Activated T-helper 1 cell treated with anti-CD3 and anti-CD28 coated beads, Interleukin-12 subunit alpha, Interleukin-12 subunit beta, Interleukin-2, Interleukin-4 antibody, amounts not matched to agents 30 ng/mL and 10 ng/mL and 1 ng/mL, durations not matched to agents 14 hours and 24 hours and 36 hours (primary cell): ENCODE measurements at places on chromosomes 1 and 21.

GRCh38 chr21:25551569-25551968 lies 55.7 kb downstream of the MRPL39 start:
- DNase-seq = no peak

DNA sequence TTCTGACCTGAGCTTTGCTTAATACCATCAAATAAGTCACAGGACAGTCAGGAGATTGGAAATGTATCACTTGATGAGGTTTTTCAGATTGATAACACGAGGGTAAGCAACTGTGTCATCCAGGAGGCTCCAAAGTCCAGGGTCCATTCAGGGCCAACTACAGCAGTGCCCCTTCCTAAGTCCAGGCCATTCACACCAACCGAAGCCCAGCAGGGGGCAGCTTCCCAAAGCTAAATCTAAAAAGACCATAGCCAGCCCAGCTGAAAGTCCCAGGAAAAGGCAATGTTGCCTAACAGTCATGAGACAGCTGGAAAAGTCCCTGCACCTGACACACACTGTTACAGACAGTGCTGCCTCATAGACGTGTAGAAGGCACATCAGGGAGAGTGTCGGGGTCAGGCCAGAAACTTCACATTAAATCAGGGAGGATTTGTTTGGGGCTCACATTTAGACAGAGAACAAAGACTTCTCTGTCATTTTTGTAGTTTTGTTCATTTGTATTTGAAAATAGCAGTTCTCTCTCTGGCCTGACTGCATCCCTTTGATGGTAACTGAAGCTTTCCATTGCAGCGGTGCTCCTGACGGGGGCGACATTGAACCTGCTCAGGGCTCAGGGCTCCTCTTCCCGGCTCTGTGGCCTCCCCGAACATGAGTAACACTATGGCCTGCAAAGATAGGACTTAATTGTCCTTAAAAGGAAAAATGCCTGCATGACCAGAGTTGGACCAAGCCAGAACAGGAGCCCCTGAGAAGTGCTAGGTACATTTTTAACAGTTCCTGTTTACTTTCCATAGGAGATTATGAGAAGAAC lies 200.4 kb downstream of the NRIP1 start:
- DNase-seq = peak; percentile 16

DNA sequence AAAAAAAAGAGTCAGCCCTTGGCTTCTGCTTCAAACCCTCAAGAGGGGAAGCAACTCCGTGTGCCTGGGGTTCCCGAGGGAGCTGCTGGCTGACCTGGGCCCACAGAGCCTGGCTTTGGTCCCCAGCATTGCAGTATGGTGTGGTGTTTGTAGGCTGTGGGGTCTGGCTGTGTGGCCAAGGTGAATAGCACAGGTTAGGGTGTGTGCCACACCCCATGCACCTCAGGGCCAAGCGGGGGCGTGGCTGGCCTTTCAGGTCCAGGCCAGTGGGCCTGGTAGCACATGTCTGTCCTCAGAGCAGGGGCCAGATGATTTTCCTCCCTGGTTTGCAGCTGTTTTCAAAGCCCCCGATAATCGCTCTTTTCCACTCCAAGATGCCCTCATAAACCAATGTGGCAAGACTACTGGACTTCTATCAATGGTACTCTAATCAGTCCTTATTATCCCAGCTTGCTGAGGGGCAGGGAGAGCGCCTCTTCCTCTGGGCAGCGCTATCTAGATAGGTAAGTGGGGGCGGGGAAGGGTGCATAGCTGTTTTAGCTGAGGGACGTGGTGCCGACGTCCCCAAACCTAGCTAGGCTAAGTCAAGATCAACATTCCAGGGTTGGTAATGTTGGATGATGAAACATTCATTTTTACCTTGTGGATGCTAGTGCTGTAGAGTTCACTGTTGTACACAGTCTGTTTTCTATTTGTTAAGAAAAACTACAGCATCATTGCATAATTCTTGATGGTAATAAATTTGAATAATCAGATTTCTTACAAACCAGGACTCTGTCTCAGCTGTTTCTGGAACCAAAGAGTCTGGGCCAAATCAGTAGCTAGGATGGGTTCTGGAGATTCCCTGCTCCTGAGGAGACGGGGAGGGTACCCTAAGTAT lies 26.8 kb upstream of the KDM4A start:
- DNase-seq = no peak

DNA sequence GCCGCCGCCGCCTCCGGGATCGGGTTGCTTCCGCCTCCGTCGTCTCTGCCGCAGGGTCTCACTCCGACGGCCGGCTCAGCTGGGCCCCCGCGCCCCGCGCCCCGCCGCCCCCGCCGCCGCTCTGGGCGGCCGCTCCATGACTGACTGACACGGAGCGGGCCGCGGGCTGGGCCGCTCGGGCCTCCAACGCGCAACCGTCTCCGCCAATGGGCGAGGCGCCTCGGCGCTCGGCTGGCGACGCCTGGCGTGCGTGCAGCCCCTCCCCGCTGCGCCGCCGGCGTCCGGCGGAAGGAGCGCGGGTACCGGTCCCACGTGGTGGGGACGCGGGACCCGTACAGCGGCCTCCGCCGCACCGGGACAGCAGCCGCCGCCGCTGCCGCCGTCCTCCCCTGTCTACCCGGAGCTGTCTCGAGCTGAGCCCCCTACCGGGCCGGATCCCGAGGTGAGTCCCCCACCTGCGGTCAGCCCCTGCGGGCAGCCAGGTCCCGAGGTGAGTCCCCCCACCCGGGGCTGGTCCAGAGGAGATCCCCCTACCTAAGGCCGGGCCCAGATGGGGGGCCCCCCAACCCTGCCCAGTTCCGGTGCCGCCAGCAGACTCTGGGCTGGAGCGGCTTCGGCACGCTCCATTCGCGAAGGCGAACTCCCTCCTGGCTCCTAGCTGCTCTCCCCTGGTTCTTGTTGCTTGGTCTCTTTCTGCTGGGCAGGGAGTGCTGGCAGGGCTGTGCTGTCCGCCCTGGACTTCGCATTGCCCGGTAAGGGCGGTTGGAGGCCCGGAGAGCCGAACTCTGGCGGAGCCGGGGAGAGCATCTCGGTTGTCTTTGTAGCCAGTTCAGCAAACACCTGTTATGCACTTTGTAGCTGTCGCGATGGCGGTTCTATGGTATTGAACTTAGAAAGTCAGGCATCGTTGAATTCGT lies at the start of the genes TAF5L and URB2:
TSS of gene TAF5L (minus strand) at position 208 of the 917 bp plus-strand sequence. CDS start 11,640 bp downstream, outside the sequence.
TSS of gene URB2 (plus strand) at position 333 of the 917 bp plus-strand sequence. CDS start 1,387 bp downstream, outside the sequence.
- peak; percentile 87 for DNase-seq

- DNase-seq = no peak
Observed at GRCh38 chr1:78683079-78683478, 33.4 kb downstream of the IFI44 start.

DNA sequence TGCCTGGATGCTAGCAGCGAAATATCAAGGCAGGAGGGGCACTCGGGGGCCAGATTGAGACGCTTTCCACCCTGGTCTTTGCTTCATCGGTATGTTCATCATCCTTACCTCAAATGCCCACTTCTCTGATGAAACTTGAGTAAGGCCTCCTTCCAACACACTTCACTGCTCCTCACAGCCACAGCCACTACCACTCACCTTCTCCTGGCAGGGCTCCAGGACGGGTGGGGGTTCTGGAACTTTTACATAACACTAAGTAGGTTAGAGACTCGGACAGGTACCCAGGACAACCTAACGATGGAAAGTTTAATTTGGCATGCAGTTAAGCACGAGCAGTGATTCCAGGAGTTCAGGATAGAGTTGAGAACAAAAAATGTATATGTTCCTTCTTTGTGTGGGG lies 73.9 kb upstream of the SPAG17 start:
- DNase-seq = no peak

GRCh38 chr1:240571782-240572181 lies 40.2 kb downstream of the GREM2 start:
- no peak for DNase-seq

GRCh38 chr1:65393347-65393746 lies 27.1 kb upstream of the LEPR start:
- peak; percentile 30 for DNase-seq

- no peak for DNase-seq
Observed at GRCh38 chr1:173052681-173053196, 2.0 kb upstream of the TNFSF18 start.

- no peak for DNase-seq
Observed at GRCh38 chr1:6646499-6647148, 22.0 kb downstream of the THAP3 start.

GRCh38 chr1:22790232-22791008 lies 79.8 kb downstream of the EPHB2 start:
- no peak for DNase-seq

DNA sequence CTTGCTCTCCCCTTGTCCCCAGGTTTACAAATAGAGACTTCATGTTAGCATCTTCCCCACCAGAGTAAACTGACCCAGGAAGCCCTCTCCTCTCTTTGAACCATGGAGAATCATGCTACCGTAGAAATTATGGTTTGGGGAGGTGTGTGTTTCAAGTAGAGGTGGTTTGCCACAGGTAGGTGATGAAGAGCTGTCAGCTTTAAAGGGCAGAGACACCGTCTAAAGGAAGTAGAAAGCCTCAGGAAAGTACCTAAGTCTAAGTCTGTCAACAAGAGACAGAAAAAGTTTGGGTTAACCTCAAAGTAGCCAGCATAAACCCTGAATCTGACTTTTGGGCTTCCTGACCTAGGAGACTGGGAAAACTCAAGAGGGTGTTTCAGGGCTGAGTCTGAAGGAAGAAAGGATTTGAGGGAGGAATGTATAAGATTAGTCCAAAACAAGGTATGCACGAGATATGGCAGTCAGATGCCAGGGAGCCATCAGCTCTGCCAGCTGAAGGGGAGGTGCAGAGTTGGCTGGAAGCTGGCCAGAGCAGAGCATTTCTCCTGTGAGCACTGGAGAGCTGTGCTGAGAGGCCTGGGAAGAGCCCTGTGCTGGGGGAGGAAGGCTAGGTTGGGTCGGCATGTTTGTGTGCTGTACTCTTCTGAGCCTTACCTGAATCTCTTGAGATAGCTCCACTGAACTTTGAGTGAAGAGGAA lies 14.3 kb downstream of the ADAMTSL4 start:
- DNase-seq = peak; percentile 63
